Heart left ventricle (tissue), 16 donors: ENCODE measurements at places on chromosomes 2 and 18. TPM values are rescaled to one million over a fixed set of nuclear protein-coding genes. Genes with fewer than 3 reads are reported as not detected.
A peak's percentile ranks its signal among the peaks of the same experiment; 100 is the strongest.

- DNase-seq, result peak; percentile 23
Measured at GRCh38 chr18:35581898-35582641, 530 bp downstream of the GALNT1 start.

DNA sequence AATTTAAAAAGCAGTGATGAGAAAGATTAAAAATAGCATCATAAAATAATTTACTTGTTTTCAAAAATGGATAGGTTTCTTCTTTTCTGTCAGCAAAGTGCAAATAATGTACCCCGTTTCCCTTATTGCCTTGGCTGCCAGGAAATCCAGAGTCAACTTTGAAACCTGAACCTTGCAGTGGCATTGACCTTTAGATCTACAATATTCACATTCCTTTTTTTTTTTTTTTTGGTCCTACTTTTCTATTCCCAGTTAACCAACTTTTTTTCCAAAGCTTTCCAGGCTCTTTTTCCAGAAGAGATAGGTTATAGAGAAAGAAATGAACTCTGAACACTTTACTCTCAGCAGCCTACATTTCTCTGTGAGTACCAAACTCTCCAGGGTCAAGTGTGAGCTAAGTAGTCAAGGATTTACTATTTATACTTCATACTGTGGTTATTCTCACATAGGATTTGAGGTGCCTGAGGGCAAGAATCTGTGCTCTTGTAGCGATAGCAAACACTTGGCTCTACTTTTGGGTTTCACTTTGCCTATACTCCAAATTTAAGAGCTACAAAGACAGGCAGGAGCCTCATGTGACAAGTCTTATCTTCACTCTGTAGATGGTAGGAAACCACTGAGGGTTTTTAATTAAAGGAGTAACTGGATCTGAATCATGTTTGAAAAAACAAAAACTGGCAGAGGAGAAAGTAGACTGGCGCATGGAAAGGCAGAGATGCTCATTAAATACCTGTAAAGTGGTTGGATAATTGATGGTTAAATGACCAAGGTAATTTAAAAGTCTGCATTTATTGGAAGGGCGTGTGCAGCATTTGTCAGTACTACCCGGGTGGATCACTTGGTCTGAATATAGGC lies 63.2 kb upstream of the TMEM17 start:
- no peak for DNase-seq

DNA sequence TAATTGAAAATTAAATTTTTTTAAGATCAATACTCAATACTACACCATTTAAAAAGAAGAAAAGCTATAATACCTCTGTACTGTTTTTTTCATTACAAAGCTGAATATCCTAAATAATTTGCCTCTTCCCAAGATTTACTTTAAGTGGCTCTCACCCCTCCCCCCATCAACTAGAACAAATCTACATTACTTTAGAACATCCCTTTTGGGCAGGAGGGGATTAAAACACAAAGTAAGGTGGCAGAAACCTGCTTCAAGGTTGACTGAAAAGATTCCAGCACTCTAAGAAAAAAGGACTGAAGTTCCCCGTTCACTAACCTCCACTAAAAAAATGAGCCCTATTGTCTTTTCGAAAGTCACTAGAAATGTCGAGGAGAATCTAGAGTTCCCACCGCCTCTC lies 42.3 kb downstream of the SLC38A11 start:
- no peak for DNase-seq

DNA sequence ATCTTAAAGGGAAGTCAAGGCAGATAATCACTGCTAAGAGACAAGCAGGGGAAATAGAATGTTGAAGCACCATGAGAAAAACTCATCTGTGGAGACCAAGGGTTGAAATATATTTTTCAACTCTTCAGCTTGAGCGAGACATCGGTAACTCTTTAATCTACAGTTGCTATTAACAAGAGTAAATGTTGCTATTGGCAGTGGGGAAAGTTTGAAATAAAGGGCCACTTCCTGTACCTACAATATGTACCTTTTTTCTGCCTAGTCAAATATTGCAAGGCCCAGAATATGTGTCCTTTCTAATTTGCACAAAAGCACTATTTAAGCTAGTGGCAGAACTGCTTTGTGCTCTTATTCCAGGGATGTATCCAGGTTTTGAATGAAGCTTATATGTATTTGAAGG lies 65.8 kb downstream of the EFEMP1 start:
- DNase-seq, result no peak

DNA sequence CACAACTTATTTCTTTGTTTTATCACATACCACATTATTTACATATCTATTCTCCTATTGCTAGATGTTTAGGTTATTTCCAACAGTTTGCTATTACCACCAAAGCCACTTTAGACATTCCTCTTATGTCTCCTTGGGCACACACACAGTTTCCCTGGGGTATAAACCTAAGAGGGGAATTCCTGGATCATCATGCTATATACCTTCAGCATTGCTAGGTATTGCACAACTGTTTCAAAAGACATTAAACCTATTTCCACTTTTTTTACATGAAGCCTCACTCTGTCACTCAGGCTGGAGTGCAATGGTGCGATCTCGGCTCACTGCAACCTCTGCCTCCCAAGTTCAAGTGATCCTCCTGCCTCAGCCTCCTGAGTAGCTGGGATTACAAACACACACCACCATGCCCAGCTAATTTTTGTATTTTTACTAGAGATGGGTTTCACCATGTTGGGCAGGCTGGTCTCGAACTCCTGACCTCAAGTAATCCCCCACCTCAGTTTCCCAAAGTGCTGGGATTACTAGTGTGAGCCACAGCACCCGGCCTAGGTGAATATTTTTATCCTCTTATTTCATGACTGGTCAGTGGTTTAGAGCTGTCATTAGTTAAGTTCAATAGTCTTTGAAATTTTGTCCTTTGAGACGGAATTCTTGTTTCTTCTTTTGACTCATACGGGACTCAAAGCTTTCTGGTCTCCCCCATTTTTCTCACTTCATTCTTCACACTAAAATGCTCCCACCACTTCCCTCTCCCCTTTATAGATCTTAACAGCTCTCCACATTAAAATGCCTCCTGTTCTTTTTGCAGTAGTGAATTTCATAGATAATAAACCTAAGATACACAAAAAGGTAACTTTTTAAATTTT lies 30.3 kb downstream of the SULT1C4 start:
- DNase-seq, result no peak

DNA sequence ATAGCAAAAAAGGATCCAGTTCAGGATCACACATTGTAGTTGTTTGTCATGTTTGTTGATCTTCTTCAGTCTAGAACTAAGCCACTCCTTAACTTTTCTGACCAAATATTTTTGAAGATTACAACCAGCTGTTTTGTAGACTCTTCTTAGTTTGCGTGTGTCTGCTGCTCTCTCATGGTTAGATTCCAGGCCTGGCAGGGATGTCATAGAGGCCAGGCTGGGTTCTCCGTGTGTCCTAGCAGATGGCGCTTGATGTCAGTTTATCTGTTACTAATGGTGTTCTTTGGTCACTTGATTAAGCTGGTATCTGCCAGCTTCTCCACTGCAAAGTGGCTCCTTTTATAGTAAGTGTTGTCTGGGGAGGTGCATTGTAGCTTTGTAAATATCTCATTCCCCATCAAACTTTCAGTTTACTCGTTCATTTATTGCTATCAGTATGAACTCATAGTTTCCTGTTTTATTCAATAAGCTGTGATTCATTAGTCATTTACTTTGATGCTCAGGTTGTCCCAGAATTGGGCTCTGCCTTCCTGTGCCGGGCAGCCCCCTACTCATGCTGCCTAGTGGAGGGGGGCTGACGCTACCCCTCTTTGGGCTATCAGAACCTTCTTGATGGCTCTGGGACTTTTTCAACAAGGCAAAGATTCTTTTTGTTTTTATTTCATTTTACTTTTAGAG lies 42.1 kb downstream of the GRHL1 start:
- DNase-seq, result no peak

DNA sequence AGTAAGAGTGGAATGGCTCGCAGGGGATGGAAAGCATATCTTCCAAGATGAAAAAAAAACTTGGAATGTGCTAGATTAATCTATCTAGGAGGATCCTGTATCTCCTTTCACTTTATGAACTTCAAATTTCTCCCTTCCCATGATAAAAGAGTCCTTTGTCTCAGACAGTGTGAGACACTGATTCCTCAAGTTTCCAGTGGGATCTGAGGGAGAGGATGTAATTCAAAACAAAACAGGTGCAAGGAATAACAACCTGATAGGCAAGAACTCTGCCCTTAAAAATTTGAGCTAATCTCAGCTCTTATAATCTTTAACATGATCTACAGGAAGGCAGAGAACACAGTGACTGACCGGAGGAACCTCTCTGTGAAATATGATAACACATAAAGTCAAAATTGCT lies 162.0 kb upstream of the ZFP36L2 start:
- no peak for DNase-seq

- DNase-seq, result no peak
Measured at GRCh38 chr2:28687640-28688385, 63.8 kb upstream of the PPP1CB start.

The TMEM17 gene
- 1.1 TPM for polyA plus RNA-seq

The PLEK gene
- 1.4 TPM for polyA plus RNA-seq

The CMPK2 gene
- polyA plus RNA-seq, result 2.0 TPM

The SLC9A4 gene
- not detected for polyA plus RNA-seq

The RTKN gene
- 18.0 TPM for polyA plus RNA-seq
